Hematopoietic multipotent progenitor cell treated with erythropoietin and hydrocortisone succinate and interleukin-3 and kit ligand, for 6 days (in vitro differentiated cells): ENCODE measurements at places on chromosomes 13 and 19.

DNA sequence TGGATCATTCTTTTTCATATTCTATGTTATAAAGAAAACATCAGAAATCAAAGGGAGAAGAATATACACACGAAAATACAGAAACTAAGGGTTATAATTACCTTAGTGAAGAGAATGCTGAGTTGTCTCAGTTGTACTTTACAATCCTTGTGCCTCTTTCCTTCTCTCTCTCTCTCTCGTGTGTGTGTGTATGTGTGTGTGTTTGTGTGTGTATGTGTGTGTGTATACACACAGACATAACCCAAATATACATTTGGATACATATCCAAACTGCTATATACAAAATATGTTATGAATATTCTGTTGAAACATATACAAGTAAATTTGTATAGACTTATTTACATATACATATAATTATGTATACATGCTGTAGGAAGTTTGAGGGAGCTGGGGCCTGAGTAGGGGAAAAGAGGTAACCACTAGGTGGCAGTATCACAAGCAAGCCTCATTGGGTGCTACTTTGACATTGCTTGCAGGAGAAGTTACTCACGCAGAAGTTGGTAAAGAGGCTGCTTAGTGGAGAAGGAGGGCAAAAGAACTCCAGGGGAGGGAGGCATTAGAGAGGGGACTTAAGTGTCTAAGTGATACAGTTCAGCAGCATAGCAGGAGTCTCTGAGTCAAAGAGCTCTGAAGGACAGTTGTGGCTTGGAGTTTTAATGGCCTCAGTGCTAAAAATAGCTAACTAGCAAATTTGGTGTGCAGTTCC lies 465.1 kb upstream of the PCDH20 start:
- DNase-seq, result peak; percentile 60

DNA sequence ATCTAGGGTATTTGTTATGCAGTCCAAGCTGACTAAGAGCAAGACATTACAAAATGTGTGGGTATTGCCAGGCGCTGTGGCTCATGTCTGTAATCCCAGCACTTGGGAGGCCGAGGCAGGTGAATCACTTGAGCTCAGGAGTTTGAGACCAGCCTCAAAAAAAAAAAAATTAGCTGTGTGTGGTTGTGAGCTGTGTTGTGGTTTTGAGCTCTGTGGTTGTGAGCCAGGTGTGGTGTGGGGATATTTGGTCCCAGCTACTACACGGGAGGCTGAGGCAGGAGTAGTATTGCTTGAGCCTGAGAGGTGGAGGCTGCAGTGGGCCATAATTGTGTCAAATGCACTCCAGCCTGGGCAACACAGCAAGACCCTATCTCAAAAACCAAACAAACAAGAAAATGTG lies 5.6 kb upstream of the KEAP1 start:
- DNase-seq, result no peak

DNA sequence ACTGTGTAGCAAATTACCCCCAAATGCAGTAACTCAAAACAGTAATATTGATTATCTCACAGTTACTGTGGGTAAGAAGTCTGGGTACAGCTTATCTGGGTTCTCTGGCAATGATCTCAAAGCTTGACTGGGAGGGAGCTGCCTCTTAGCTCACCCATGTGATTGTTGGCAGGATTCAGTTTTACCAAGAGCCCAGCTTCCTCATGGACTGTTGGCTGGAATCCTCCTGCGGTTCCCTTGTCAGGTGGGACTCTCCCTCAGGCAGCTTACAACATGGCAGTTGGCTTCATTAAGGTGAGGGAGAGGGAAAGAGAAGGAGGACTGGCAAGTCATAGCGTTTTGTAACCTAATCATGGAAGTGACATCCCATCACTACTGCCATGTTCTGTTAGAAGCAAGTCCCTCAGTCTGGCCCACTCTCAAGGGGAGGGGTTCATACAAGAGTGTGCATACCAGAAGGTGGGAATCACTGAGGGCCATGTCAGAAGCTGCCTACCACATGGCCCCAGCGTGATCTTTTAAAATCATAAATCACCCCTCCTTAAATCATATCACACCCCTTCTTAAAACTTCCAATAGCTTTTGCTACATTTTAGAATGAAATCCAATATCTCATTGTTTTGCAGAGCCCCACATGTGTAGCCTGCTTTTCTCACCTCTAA lies 108.1 kb downstream of the OLFM4 start:
- DNase-seq, result no peak

- DNase-seq, result peak; percentile 74
Observed at GRCh38 chr19:51131780-51132680, 7.3 kb downstream of the SIGLEC9 start.

GRCh38 chr13:93758575-93758974 lies 532.0 kb downstream of the GPC6 start:
- DNase-seq, result no peak

DNA sequence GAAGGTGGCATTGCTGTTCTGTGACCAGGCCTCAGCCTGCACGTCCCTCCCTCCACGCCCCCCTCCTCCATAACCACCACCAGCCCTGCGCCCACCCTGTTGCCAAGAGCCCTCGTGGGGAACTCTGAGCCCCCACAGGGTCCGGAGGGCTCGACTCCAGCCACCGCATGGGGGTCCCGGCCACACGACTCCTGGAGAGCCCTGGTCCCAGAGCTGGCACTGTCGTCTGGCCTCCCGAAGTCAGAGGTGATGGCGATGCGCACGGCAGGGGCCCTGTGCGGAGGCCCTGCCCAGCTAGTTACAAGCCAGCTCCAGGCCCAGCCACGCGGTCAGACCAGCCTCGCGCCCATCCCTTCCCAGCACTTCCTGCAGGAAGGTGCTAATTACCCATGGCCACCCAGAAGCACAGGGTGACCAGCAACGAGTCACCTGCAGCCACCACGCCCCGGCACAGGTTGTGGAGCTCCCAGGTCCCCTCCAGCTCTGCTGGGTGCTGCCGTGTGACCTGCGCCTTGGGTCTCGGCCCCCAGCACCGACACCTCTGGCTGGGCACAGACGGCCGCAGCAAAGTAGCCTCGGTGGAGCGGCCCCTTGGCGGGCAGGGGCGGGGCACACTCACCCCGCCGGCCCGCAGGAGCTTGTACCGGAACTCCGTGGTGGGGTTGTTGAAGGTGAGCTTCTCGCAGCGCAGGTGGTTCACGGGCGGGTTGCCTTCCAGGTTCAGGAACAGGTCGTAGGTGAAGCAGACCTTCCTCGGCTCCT lies 49.6 kb downstream of the MLLT1 start:
- DNase-seq, result no peak

DNA sequence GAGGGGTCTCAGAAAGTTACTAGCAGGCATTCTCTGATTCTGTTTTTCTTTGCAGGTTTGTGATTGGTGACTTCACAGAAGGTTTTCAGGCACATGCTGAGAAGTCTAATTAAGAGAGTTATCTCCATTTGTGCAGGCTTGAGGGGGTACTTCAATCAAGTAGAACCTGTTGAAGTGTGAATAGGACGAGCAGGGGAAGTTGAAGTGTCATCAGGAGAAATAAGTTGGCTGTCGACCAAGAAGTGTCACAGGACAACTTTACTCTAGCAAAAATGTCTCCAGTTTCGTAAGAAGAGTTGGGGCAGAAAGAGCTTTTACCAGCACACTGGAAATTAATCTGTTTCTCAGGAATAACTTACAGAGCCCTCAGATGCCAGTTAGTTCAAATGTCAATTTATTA lies 576.5 kb upstream of the SLITRK5 start:
- peak; percentile 29 for DNase-seq

GRCh38 chr19:33229962-33230361 lies 4.3 kb upstream of the SLC7A10 start:
- DNase-seq, result no peak

DNA sequence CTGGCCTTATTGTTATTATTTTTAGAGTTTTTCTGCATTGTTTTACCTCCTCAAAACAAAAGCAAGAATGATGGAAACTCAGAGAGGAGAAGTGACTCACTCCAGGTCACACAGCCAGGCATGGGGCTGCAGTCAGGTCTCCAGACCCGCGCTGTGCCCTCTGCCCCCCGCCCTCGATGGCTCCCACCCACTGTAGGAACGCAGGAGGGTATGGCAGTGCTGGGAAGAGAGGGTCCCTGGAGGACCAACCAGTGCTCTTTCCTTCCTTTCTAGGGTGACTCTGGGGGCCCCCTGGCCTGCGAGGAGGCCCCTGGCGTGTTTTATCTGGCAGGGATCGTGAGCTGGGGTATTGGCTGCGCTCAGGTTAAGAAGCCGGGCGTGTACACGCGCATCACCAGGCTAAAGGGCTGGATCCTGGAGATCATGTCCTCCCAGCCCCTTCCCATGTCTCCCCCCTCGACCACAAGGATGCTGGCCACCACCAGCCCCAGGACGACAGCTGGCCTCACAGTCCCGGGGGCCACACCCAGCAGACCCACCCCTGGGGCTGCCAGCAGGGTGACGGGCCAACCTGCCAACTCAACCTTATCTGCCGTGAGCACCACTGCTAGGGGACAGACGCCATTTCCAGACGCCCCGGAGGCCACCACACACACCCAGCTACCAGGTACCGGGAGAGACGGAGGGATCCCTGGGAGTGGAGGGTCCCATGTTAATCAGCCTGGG lies 5.6 kb downstream of the TIMM13 start:
- DNase-seq, result peak; percentile 76

- no peak for DNase-seq
Observed at GRCh38 chr13:99811067-99811700, 160.4 kb downstream of the ZIC5 start.

- no peak for DNase-seq
Observed at GRCh38 chr13:37510441-37510840, 88.1 kb downstream of the POSTN start.

- no peak for DNase-seq
Observed at GRCh38 chr19:36819130-36819630, 19.0 kb downstream of the ZNF790 start.

- no peak for DNase-seq
Observed at GRCh38 chr13:75621147-75621546, 15.0 kb upstream of the LMO7 start.

GRCh38 chr13:50909605-50910484 lies at the start of gene RNASEH2B:
Gene RNASEH2B (plus strand): TSS chr13:50909791. CDS start chr13:50910077, 286 bp downstream.
- peak; percentile 87 for DNase-seq

GRCh38 chr13:40432018-40432978 lies 234.1 kb downstream of the FOXO1 start:
- no peak for DNase-seq

GRCh38 chr13:98942485-98942884 lies 35.4 kb downstream of the DOCK9 start:
- no peak for DNase-seq

DNA sequence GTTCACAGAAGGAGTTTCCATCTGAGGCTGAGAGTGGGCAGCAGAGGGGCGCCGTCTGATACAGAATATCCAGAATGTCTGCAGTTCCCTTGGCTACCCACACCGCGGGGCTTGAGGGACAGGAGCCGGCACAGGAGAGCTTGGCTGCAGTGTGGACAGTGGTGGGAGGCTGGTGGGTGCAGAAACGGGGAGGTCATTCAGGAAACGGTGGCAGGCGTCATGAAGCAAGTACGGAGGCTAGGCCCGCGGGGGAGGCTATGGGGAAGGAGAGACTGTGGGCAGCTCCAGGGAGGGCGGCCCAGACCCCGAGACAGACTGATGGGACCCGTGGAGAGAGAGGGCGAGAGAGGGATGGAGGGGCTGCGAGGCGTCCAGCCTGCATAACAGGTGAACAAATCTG lies 55.2 kb upstream of the UQCRFS1 start:
- DNase-seq, result no peak

DNA sequence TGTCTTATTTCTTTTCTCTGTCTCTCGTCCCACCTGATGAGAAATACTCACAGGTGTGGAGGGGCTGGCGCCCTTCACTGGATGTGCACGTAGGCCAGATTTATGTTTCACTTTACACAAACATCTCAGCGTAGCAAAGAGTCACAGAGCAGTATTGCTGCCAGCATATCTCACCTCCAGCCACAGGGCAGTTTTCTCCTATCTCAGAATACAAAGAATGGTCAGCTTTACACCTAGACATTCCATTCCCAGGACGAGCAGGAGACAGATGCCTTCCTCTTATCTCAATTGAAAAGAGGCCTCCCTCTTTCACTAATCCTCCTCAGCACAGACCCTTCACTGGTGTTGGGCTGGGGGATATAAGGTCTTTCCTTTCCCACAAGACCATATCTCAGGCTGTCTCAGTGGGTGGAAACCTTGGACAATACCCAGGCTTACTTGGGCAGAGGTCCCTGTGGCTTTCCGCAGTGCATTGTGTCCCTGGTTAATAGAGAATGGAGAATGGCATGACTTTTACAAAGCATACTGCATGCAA lies 7.2 kb upstream of the ZNF611 start:
- DNase-seq, result no peak

- DNase-seq, result peak; percentile 6
Observed at GRCh38 chr13:112346173-112346898, 29.8 kb upstream of the SPACA7 start.

- DNase-seq, result no peak
Observed at GRCh38 chr13:23496255-23496654, 62.8 kb upstream of the SACS start.

DNA sequence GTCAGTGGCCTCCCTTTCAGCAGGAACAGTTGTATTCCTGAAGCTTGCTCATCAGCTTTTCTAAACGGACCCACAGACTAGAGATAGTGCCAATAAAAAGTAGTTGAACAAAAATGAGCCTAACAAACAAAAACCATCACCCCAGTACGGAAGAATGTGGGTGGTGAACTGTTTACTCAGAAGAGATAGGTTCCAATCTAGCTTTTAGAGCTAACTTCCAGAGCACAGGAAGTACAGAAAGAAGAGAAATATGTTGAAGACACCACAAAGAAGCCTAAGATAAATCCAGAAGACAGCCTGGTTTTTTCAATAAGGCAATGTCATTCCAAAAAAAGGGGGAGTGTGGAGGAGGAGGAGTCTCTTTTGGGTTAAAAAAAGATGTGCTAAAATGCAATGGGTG lies 2.8 kb upstream of the LMO7 start:
- no peak for DNase-seq

GRCh38 chr19:35915443-35915842 lies 7.3 kb upstream of the TYROBP start:
- no peak for DNase-seq

DNA sequence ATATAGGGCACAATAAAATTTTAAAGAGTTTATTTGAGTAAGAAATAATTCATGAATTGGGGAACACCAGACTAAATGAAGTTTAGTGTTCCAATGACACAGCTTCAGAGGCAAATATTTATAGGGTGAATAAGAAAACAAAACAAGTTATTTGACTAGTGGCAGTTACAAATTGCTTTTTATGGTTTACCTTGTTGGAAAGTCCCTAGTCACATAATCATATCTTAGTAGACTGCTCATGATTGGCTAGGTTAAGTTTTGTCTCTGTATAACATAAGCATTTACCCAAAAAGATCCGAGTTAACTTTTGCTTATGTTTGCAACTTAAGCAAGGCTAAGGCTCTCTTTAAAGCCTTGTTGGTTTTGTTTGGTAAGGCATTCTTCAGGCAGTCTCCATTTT lies 224.7 kb upstream of the MIR17HG start:
- no peak for DNase-seq

DNA sequence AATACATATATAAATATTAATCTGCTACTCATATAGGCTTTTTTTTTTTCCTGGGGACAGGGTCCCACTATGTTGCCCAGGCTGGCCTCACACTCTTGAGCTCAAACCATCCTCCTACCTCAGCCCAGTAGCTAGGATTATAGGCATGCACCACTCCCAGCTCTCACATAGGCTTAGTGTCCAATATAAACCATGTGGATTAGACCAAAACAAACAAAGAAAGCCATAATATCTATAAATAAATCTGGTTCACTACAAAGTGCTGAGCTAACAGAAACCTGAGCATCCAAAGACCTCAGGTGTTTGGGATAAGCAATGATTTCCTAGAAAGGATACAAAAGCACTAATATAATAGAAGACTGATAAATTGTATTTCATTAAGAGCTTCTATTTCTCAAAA lies 26.0 kb downstream of the TBC1D4 start:
- DNase-seq, result no peak

- DNase-seq, result peak; percentile 32
Observed at GRCh38 chr13:92158346-92158745, 759.9 kb downstream of the GPC5 start.

- no peak for DNase-seq
Observed at GRCh38 chr19:34788074-34788473, 15.1 kb upstream of the ZNF599 start.
